ENCODE measurements at places on chromosomes 13 and 19.

DNA sequence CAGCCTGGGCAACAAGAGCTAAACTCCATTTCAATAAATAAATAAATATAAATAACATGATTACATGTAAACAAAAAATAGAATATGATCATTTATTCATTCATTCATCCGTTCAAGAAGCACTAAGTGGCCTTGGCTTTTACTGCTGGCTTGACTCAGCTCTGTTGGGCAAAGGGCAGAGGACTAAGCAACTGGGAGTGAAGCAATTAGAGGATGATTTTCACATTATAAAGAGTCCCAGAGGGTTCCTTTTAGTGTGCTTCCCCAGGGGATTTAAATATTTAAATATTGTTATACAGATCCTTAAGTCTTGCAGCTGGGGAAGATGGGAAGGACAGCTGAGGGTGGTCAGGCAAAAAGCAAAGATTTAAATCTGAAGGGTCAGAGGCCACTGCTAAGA, 34.9 kb upstream of the FLT1 start:
- DNase-seq: no peak

DNA sequence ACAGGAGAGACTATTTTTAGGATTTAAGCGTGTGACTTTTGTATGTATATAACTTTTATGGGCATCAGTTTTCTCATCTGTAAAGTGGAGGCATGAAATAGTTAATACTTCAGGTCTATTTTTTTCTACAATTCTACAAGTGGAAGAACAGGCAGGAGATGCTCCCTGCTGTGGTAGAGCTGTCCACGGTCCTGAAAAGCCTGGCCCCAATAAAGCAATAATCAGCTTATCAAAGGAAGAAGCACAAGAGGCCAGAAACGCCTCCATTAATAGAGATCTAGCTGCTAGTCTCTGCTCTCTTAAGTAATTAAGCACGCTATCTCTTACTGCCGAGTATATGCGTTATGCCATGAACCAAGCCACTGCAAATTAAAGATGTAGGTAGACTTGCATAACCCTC, 28.0 kb upstream of the WASF3 start:
- peak; percentile 17 for DNase-seq

DNA sequence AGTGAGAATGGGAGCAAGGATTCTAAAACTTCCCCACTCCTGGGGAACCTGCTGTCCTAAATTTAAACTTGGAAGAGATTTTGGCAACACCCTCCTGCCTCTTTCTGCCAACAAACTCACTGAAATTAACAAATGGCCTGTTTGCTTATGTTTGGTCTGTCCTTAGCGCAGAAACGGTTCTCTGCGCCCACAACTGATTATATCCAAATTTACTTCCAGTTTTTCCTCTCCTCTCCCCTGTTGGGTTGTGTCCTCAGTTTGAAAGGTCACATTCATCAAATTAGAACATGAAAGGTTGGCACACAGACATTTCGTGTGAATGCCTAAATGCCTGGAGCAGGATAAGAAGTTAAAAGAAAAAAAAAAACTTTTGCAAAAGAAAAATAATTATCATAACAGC, 56.4 kb upstream of the MRI1 start:
- no peak for DNase-seq

DNA sequence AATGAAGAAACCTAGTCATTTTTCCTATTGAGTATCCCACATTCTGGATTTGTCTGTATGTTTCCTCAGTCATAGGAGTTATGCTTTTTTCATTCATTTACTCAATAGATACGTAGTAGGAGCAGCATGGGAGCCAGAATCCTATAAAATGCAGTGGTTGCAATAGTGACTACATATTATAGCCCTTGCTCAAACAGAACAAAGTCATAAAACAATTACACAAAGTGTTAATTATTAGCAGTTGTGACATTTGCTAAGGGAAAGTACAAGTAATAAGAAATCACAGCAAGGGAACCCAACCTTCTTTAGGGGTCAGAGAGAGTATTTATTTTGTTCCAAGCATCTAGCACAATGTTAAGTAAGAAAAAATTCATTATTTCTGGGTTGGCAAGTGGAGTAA, 27.7 kb upstream of the POU4F1 start:
- no peak for DNase-seq

All from stimulated activated CD4-positive, alpha-beta T cell treated with anti-CD3 and anti-CD28 coated beads, Interleukin-2, amount 100 ng/mL, for 24 hours (primary cell).